ENCODE measurements at places on chromosomes 3 and 15.
A peak's percentile ranks its signal among the peaks of the same experiment; 100 is the strongest.

DNA sequence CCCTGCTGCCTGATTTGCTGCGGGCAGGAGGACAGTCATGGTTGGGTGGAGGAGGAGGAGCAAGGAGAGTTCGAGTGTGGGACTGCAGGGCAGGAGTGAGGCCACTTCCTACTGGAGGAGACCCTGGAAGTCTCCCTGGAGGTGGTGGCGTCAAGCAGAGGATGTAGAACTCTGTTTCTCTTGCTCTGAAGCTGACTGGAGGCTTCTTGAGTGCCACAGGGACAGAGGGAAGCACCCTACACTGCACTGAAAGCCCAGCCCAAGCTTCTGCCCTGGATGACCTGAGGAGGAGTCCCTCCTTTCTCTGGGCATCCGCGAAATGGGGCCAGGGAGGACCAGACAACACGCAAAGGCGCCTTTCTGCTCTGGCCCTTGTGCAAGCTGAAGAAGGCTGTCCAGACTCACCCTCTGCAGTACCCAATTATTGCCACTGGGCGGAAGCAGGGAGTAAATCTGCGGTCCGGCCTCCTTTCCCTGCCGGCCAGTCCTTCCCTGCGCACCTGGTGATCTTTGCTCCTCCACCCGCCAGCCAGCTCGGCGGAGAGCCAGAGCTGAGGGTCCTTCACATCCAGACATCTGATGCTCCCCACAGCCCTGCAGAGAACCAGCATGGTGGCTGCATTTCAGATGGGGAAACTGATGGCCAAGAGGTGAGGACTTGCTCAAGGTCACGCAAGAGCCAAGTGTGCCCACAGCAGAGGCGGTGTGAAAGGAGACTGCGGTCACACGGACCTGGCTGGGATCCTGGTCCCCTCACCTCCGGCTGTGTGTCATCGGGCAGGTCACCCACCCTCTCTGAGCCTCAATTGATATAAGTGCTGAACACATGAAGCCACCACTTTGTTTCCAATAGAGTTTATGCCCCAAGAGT, 207.1 kb downstream of the TBC1D2B start:
- peak; percentile 79 for DNase-seq

DNA sequence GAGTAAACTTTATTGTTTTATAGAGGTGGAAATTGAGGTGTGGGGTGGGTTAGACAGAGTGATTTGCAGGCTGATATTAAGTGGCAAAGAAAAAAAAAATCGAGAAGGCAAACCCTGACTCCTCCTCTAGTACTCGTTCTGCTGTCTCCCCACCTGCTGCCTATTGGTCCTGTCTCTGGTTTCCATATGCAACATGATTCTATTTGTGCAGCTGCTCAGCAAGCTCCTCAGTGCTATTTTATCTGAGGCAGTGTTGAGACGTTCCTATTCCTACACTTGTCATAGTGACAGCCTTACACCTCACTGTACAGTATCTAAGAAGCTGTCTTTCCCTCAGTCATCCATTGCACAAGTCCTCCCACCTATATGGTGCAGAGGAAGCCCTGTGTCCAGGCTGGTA, 45.1 kb downstream of the RSL24D1 start:
- no peak for DNase-seq

GRCh38 chr3:52889901-52890300, 7.4 kb downstream of the STIMATE start:
- no peak for DNase-seq

GRCh38 chr3:134350861-134351311, 23.4 kb downstream of the AMOTL2 start:
- no peak for DNase-seq

DNA sequence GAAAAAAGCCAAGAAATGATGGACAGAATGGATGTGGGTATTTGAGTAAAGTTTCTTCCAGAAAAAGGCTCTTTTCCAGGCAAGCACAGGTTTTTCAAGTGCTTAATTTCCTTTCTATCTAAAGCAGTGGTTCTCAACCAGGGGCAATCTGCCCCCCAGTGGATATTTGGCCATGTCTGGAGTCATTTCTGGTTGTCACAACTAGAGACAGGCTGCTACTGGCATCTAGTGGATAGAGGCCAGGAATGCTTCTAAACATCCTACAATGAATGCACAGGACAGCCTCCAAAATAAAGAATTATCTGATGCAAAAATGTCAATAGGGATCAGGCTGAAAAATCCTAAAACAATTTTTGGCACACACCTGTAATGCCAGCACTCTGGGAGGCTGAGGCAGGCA, 23.9 kb downstream of the SEC22C start:
- no peak for DNase-seq

- DNase-seq = no peak
Observed at GRCh38 chr3:172613845-172614244, 90.6 kb upstream of the TNFSF10 start.

- DNase-seq = no peak
Observed at GRCh38 chr3:38646630-38647029, 2.9 kb downstream of the SCN5A start.

- no peak for DNase-seq
Observed at GRCh38 chr3:111277226-111277625, 205.6 kb downstream of the NECTIN3 start.

- peak; percentile 70 for DNase-seq
Observed at GRCh38 chr3:42701371-42702065, 1.1 kb downstream of the HHATL start.

DNA sequence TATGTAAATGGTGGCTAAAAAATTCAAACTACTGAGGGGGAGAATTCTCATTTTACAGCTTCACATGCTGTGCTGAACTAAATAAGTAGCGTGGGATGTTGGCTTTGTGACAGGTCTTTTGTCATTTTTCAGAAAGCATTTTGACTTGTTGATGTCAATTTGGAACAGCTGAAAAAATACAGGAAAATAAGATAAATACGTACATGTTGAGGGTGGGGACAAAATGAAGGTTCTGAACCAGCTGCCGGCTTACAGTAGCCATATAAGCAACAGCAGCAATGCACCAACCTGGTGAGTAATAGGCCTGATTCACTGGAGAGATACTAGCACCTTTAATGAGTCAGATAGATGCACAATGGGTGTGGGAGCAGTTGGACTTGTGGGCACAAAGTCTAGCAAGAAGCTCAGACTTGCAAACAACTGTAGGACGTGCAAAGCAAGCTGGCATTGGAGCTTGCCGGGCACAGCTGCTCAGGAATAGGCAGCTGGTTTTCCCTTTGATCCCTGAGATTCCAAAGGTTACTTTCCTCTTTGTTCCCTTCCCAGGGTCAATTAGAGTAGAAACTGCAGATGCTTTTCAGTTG, 12.9 kb downstream of the B3GNT5 start:
- no peak for DNase-seq

GRCh38 chr3:116473602-116474001, 28.3 kb upstream of the LSAMP start:
- DNase-seq = no peak

DNA sequence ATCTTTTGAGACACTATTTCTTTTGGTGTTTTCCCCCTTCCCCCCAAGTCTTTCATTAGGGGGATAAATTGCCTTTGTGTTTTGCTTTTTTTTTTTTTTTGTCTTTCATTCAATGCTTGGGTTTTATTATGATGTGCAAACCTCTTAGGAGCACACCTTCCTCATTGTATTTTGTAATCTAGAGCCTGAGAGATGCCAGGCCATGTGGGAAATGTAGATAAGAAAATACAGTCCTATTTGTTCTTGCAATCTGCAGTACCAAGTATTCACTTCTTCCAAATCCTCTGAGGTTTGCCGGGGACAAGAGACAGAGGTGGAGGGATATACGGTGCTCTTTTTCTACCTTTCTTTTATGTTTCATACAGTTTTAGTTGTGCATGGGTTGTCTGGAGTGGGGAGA, 66.7 kb downstream of the LARS2 start:
- no peak for DNase-seq

- DNase-seq = no peak
Observed at GRCh38 chr3:127431066-127431465, 143.2 kb upstream of the PRR20G start.

GRCh38 chr3:153305189-153305588, 143.2 kb downstream of the RAP2B start:
- DNase-seq = no peak

DNA sequence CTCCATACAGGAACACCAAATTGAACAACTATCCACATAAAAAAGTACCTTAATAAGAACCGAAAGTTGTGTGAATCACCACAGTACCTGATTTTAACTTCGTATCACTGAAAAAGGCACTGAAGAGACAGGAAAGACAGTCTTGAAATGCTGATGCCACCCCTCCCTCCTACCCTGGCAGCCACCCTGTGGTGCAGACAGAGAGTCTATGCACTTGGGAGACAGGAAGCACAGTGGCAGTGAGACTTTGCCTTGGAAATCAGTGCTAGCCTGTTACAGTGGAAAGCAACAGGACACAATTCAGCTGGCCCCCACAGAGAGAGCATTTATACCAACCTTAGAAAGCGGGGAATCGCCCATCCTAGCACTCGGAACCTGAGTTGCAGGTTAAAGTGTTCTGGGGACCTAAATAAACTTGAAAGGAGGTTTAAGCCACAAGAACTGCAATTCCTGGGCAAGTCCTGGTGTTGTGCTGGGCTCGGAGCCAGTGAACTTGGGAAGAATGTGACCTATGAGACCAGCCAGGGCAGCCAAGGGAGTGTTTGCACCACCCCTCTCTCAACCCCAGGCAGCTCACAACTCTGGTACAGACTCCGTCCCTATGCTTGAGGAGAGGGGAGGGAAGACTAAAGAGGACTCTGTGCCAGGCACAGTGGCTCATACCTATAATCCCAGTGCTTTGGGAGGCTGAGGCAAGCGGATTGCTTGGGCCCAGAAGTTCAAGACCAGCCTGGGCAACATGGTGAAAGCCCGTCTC, 240.1 kb downstream of the ISL2 start:
- no peak for DNase-seq

GRCh38 chr3:189966843-189967242, 153.9 kb downstream of the P3H2 start:
- no peak for DNase-seq

GRCh38 chr3:98954791-98955604, 53.5 kb upstream of the DCBLD2 start:
- DNase-seq = no peak

DNA sequence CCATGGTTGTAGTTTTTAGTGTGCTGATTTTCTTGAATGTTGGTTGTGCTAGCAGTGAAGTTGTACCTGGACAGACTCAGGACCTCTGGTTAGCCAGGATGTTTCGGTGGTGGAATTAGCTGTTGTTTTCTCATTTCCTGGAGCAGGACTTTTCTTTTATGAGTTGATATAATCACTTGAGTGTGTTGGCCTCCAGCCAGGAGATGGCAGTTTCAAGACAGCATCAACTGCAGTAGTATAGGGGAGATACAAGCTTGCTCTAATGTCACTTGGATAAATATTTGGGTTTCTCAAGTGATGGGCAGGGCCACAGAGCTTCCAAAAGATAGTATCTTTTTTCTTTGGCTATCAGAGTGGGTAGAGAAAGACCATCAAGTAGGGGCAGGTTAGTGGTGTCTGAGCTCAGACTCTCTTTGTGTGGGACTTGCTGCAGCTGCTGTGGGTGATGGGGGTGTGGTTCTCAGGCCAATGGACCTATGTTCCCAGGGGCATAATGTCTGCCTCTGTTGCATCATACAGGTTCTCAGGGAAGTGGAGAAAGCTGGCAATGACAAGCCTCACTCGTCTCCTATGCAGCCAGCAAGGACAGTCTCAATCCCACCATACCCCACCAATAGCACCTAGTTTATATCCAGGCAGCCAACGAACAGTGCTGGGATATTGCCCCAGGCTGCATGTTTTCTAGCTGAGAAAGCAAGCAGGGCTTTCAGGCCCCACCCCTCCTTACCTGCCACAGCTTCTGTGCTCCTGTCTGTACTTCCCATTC, 14.6 kb upstream of the OR5K2 start:
- no peak for DNase-seq

DNA sequence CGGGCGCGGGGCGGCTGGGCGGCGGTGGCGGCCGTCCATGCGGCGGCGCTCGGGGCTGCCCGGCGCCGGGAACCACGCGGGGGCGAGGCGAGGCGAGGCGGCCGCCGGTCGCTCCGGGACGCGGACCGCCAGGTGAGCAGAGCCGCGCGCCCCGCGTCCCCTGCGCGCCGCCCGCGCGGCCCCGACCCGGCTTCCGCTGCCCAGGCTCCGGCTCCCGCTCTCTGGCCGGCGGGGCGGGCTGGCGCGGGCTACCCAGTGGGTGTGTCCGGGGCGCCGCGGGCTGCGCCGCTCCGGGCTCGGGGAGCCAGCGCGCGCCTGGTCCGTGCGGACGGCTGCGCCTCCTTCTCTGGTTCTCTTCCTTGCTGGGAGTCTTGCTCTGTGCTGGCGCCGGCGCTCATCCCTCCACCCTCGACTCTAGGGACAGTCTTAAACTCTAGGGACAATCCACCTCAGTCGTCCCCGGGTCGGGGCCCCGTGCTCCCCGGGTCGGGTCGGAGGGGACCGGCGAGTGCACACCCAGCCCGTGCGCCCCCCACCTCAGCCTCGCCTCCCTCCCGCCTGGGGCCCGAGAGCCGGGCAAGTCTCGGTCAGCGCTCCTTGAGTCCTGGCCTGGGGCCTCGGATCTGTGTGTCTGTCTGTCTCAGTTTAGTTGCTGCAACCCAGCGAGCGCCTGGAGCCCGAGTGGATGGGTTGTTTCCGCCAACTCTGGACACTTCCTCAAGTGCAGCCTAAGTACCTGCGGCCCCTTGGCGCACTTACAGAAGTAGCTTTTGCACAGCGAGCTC, 488 bp downstream of the THSD4 start:
- peak; percentile 36 for DNase-seq

DNA sequence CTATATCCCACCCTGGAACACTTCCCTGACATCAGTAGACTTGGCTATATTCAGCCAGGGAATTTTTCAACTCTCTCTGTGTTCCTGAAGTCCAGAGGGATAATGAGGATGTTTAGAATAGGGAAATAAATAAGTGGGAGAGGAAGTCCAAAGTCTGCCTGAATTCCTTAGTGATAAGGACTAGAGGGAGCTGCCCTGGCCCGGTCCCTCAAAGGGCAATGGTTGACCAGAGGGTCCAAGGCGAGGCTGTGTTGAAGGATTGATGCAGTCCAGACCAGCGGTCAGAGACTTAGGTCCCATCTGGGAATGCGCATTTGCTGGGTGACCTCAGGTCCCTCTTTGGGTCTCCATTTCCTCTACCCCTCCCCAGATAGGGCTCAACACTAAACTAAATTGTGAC, 7.9 kb downstream of the VIPR1 start:
- no peak for DNase-seq

- no peak for DNase-seq
Observed at GRCh38 chr3:46283881-46284450, 41.7 kb downstream of the CCR3 start.

GRCh38 chr3:127589600-127590281, 792 bp downstream of the TPRA1 start:
- peak; percentile 36 for DNase-seq

DNA sequence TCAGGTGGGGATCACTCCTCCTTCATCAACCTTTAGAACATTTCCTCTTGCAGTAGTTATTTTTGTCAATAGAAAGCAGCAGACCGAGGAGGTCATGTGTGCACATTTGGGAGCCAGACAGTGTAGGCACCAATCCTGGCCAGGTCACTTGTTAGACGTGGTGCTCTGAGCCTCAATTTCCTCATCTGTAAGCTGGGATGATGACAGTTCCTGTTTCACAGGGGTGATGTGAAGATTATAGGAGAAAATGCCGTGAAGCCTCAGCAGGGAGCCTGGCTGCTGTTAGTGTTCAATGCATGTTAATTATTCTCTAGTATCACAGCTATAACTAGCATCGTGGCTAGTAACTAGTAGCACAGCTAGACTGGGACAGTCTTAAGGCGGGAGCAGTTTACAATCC, 64.7 kb downstream of the ATP2B2 start:
- DNase-seq = no peak
